ENCODE measurements at places on chromosomes 2 and 18.
A peak's percentile ranks its signal among the peaks of the same experiment; 100 is the strongest.

GRCh38 chr2:8152392-8153257 is 529.2 kb upstream of the ID2 start:
- no peak for DNase-seq

DNA sequence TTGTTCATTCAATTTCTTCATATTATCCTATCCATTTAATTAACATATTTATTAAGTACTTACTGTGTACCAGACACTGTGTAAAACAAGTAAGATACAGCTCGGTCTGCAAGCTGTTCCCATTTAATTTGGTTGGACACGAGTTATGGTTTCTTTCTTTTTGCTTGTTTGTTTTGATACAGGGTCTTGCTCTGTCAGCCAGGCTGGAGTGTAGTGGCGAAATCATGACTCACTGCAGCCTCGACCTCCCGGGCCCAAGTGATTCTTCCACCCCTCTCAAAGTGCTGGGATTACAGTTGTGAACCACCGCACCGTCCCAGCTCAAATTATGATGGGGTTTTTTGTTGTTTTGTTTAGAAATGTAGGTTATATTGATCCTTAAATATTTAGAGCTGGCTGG is 9.0 kb downstream of the CYBRD1 start:
- DNase-seq: peak; percentile 86

DNA sequence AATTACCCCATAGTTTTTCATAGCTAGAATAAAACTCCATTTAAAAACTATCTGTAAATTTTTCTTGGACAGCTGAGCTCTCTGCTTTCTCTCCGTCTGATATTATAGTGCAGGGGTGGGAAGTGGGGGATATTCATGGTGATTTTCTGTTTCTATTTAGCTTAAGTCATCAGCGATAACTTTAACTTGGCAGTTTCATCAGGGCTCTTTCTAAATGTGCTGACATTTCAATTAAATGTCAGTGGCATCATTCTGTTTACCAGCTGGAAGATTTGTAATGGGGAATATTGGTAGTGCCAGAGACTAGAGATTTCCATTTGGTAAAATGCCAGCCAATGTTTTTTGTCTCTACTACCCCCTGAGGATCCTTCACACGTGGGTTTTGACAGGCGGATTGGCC is 53.5 kb upstream of the CAPN13 start:
- DNase-seq: no peak

GRCh38 chr2:204012072-204012653 is 75.6 kb downstream of the ICOS start:
- no peak for DNase-seq

DNA sequence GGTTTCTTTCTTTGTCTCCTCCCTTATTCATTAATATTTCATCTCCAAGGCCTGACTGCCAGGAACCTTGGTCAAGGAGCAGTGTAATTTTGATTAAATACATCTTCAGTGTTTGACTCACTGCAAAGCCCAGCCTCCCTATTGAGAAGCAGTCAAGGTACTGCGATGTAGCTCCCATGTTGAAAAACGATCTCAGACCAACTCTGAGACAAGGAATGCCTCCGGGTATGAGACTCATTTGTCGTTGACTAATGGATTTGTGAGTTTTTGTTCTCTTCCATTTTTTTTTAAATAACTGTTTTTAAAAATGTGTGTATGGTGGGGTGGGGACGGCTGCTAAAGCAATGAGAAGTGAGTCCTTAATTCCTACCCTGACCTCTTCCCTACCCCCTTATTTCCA is 361.6 kb downstream of the SOX11 start:
- DNase-seq: no peak

DNA sequence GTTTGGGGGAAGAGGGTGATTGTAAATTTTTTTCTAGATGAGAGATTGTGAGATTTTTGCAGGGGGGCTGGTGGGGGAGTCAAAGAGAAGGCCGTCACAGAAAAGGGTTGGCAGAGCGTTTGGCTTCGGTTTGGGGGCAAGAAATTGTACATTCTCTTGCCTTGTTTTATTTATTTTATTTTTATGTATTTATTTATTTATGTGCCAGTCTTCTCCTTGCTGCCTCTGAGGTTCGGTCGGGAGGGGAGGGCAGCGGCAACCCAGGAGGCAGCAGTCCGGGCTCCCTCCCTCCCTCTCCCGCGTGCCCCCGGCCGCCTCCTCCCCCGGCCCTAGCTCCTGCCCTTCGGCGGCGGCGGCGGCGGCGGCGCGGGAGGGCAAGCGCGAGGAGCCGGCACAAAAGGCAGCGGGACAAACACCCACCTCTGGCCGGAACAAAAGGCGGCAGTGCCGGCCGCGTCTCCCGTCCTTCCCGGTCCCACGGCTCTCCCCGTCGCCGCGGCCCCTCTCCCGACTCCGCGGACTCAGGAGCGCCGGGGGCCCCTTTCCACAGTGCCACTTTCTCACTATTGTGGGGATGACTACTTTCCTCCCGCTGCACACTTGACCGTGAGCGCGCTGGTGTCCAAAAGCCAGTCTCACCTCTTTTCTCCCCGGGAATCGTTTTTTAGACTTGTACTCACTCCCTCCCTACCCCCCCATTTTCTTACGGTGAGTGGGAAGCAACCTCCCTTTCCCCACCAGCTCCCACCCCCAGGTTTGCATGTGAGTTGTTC is 1.2 kb downstream of the BCL11A start:
- DNase-seq: no peak

DNA sequence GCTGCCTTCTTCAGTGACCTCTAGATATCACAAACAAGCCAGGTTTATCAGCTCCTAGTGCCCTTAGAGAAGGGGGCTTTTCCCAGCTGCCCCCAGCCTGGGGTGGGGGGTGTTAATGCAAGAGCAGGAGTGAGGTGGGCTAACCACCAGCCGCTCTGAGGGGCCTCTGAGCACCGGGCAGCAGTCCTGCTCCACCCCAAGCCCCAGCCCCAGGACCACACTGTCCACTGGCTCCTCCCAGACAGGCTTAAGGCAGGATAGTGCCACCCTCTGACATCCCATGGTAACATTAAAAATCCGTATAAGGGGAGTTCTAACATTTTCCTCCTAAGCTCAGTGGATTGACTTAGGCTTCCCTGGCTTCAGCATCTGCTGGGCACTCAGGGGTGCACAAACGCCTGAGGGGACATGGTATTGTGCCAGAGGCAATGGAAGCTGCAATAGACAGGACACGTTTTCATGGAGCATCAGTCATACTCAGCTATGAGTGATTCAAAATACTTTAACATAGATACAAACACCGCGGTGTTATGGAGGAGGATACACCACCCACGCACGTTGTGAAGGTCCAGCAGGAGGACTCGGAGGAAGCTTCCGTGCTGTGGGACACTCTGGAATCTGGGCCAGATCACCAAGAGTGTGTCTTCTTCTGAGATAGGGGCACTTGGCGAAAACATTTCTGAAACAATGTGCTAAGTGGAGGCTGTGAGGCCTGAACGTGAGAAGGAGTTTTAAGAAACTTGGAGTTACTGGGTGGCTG is 112.7 kb upstream of the EPC2 start:
- DNase-seq: no peak

- no peak for DNase-seq
These were observed 239.3 kb downstream of the PRKCE start for GRCh38 chr2:45890819-45891218.

- no peak for DNase-seq
These were observed 49.4 kb upstream of the MCFD2 start for GRCh38 chr2:46964835-46965560.

DNA sequence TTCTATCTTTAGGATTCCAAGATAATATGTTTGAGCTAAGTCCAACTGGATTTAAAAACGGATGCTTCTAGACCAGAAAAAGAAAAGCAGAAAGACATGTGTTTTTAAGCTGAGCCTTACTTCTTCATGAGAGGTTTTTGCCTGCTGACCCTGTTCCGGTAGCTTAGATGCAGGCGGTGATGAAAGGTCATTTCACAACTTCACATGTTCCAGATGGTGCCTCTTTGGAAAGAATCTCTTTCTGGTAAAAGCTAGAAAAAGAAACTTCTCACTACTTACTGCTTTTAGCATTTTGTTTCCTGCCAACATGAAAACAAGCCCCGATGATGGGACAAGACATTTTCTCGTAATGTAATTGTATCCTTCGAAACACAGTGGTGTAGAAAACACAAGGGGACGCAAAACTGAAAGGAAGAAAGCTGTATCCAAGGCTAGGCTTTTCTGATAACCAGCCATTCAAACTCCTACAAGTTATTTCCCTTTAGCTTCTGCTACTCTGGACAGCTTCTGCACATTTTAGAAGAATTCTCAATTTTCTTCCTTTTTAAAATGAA is 407.3 kb upstream of the LYPD1 start:
- DNase-seq: peak; percentile 39

DNA sequence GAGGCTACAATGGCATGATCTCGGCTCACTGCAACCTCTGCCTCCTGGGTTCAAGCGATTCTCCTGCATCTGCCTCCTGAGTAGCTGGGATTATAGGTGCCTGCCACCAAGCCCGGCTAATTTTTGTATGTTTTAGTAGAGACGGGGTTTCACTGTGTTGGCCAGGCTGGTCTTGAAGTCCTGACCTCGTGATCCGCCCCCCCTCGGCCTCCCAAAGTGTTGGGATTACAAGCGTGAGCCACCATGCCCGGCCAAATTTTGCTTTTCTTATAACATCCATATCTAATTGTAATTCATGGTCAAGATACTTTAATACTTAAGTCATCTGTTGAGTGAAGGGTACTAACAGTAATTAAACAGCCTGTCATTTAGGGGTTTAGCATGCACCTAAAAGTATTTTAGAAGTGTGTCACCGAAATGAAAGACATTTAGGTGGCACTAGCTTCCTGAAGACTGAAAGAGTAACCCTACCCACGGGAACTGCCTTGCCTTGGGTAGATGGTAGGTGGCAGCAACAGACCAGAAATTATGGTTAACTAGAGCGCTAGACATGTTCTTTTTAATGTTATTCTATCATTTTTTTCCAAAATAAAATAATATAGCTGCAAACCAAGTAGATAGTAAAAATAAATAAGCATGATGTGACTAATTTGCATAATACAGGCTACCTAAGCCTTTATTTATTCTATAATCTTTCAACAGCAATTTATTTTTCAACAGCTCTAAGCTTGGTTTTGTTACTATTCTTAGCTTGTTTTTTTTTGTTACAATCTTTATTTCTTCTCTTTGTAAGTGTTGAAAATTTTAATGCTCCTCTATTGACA is 8.6 kb upstream of the ACYP2 start:
- peak; percentile 46 for DNase-seq

DNA sequence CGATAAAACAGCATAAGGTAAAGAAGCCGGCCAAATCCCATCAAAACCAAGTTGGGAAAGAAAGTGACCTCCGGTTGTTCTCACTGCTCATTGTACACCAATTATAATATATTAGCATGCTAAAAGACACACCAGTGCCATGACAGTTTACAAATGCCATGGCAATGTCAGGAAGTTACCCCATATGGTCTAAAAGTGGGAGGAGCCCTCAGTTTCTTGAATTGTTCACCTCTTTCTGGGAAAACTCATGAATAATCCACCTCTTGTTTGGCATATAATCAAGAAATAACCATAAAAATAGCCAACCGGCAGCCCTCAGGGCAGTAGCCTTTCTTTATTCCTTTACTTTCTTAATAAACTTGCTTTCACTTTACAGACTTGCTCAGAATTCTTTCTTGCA is 544.9 kb upstream of the SETBP1 start:
- DNase-seq: no peak

- no peak for DNase-seq
These were observed 693.3 kb upstream of the KLHL29 start for GRCh38 chr2:22691666-22692065.

GRCh38 chr2:7722212-7722910 is 805.1 kb downstream of the RNF144A start:
- no peak for DNase-seq

GRCh38 chr2:60383401-60384143 is 169.9 kb downstream of the BCL11A start:
- no peak for DNase-seq

- DNase-seq: no peak
These were observed 69.6 kb downstream of the CLHC1 start for GRCh38 chr2:55162284-55163006.

DNA sequence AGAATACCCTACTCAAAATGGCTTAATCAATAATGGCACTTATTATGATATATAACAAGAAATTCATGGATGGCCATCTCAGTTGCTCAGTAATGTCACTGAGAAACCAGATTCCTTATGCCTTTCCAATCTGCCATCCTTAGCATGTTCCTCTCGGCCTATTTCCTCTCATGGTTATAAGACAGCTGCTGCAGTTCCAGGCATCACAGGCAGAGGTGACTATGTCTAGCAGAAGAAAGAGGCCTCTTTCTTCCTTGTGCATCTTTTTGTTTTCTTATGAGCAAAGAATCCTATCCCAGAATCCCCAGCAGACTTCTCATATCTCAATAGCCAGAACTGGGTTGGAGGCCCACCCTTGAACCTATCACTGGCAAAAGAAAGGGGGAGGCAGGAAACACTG is 310.6 kb upstream of the SPRED2 start:
- no peak for DNase-seq

- no peak for DNase-seq
These were observed 439.1 kb downstream of the GRB14 start for GRCh38 chr2:164182116-164182627.

DNA sequence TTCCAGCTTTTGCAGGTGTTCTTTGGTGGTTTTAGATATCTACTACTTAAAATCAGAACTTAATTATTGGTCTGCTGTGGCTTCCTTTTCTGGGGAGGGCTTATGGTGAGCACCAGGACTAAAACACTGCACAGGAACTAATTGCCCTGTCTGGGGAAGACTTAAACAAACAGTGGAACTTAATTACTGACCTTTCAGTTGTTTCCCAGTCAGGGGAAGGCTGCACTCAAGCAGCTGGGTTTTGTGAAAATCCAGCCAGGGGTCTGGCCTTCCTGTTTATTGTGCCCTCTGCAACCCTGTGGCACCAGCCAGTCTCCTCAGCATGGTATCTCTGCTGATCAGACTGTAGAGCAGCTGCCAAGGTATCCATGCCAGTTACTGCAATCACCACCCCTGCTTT is 398.2 kb downstream of the ADCYAP1 start:
- no peak for DNase-seq

DNA sequence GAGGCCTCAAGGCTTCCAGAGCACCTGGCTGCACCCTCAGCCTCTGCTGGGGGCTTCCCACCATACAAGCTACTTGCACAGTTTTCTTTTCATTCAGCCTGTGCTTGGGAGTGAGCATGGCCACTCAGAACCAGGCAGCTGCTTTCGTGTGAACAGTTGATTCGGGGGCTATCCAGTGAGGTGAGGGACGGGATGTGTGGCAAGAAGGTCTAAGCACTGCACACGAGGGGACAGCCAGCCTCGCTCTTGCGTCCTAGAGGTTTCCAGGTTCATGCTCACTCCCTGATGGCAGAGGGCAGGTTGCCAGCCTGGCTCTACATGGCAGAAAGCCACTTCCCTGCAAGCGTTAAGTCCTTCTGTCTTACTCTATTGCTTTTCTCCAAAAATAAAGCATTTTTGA is 146.2 kb downstream of the MBP start:
- DNase-seq: no peak
